ENCODE measurements at places on chromosomes 5 and 9.

DNA sequence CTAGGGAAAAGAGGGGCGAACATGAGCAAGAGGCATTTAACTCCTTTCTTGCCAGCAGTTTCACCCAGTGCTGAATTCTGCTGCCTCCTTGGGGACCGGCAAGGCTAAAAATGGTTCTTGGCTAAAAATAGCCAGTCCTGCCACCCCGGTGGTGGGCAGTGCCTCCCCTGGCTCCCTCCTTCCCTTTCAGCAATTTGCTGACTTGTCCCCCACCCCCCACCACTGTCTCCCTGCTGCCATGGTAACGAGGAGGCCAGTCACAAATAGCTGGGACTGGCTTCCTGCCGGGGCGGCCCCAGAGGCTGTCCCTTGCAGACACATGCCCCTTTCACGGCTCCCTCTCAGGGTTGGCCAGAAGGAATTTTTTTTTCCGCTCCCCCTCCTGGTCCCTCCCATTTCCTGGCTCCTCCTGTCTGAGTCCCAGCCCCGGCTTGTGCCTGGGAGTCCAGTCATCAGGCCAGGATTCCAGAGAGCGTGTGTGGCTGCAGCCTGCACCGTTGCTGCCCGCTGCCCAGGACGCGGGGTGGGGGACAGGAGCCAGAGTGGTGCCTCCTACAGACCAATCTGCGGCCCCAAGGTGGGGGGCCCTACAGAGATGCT lies 130.3 kb downstream of the RGS3 start:
- no peak for DNase-seq

DNA sequence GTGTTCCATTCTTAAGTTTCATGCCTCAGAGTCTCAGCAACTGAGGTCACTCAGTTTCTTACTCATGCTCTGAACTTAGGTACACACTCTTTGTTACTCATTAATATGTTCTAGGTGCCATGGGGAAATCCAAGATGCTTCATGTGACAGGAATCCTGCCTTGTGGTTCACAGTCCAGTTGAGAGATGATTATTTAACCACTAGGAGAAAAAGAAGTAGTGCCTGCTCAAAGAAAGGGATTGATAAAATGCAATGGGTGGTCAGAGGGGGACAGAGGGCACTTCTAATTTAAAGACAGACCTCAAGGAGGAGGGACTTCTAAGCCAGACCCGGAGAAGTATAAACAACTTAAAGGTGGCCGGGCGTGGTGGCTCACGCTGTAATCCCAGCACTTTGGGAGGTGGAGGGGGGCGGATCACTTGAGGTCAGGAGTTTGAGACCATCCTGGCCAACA lies 69.0 kb downstream of the UGCG start:
- no peak for DNase-seq

DNA sequence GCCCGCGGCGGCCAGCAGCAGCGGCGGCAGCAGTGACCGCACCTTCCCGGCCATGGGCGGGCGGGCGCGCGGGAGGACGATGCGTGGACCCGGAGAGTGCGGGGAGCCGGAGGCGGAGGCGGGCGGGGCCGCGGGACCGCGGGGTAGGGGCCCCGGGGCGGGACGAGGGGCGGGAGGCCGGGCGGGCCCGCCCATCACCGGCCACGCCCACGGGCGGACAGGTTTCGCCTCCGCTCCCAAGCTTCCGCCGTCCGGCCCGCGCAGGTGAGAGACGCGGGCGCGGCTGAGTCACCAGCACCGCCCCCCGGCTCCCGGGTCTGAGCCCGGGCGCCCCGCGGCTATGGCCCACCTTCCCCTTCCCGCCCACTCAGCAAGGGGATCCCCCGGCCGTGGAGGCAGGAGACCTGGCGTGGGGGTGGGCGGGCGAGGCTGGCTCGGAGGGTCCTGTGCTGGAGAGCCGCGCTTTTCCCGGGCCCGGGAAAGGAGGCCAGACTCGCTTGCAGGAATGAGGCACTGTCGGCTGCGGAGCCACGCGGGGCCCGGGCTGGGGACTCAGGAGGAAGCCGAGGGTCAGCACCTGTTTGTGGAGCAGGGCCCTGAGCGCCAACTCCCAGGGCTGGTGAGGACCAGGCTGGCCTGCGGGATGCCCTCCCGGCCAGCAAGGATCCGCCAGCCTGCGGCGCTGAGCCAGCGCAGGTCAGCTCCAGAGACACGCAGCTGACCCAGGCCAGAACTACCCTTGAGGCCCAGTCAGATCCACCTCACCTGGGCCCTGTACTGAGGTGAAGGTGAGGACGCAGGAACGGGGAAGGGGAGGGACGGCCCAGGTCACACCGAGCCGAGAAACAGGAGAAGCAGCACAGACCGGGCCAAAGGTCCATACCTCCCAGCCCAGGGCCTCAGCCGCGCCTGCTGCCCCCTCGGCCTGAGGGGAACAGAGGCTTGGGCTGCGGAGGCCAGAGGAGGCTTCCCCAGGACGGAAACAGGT lies at the start of gene ENTPD2:
TSS of gene ENTPD2 (minus strand) at position 118 of the 988 bp plus-strand sequence. CDS start at position 54, 64 bp downstream.
- peak; percentile 62 for DNase-seq

DNA sequence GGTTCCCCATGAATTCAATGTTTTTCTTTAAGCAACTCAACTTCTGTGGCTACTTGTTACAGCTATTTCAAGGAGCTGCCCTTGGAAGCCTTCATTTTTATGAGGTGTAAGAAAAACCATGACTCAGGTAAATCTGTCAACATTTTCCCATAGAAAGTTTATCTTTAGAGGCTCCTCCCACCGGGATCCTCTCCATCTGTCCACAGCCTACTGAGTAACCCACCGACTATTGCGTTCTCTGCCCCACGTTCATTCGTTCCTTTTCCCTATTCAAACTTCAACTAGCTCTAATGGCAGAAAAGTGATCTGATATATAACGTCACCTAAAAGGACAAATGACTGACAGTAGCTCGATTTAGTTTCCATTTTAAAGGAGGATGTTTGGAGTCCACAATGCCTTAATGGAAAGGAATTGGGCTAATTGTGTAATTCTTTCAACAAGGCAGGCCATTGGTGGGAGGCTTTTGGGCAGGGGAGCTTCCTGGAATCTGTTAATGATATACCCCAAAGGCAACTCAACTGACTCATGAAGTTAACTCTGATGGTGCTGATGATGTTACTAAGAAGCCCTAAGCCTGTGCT lies 29.3 kb upstream of the NR3C1 start:
- no peak for DNase-seq

- no peak for DNase-seq
These were observed 16.6 kb downstream of the CDC42SE2 start for GRCh38 chr5:131280417-131280816.

- no peak for DNase-seq
These were observed 788.9 kb upstream of the GRAMD2B start for GRCh38 chr5:125634216-125634835.

DNA sequence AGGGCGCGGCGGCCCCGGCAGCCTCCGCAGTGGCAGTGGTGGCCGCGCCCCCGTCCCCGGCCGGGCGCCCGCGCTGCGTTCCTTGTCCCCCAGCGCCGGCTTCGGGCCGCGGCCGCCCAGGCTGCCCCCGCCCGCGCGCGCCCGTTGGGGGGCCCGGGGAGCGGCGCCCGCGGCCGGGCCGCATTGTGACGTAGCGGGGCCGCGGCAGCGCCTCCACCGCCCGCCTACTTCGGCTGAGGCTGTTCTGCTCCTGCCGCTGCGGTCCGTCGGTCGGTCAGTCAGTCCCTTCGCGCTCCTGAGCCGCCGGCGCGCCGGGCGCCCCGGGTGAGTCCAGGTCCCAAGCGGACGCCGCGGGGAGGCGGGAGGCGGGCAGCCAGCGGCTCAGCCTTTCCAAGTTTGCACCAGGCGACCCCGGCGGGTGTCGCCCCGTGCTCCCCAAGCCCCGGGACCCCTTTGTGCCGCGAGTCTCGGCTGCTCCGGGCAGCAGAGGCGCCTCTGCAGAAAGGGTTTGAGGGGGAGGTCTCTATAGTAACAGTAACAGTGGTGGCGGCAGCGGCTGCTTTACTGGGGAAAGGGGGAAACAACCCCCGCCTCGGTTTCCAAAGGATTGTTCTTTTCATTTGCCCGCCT lies at the start of gene SNCAIP:
TSS of gene SNCAIP (plus strand) at position 277 of the 630 bp plus-strand sequence. CDS start 78,898 bp downstream, outside the sequence.
- no peak for DNase-seq

- no peak for DNase-seq
These were observed 14.5 kb downstream of the TLR4 start for GRCh38 chr9:117718701-117719100.

GRCh38 chr9:68489646-68490045 lies 51.0 kb downstream of the TMEM252 start:
- DNase-seq = no peak

GRCh38 chr9:108761655-108762347 lies 94.0 kb downstream of the ACTL7B start:
- DNase-seq = peak; percentile 66

GRCh38 chr9:97935276-97935675 lies 2.7 kb downstream of the HEMGN start:
- DNase-seq = no peak

Measured in germinal center (tissue), 1 donor.